ENCODE measurements at places on chromosomes 1 and 21. TPM values are rescaled to one million over a fixed set of nuclear protein-coding genes. Genes with fewer than 3 reads are reported as not detected.

OR2T33 gene
- total RNA-seq: not detected

SAMD13 gene
- 0.50 TPM for total RNA-seq

LDLRAD2 gene
- total RNA-seq: 0.98 TPM

OR6N1 gene
- total RNA-seq: not detected

SPRR2G gene
- total RNA-seq: not detected

CAMK2N1 gene
- total RNA-seq: 6.7 TPM

TEKT2 gene
- not detected for total RNA-seq

PM20D1 gene
- not detected for total RNA-seq

TMEM82 gene
- not detected for total RNA-seq

PLEKHG5 gene
- 3.4 TPM for total RNA-seq

AVPR1B gene
- not detected for total RNA-seq

NBPF4 gene
- total RNA-seq: not detected

PADI3 gene
- total RNA-seq: not detected

PARS2 gene
- total RNA-seq: 4.3 TPM

KPRP gene
- total RNA-seq: not detected

SERTAD4 gene
- 3.4 TPM for total RNA-seq

CLCA4 gene
- not detected for total RNA-seq

LSS gene
- 61.1 TPM for total RNA-seq

Measured in cardiac ventricle fibroblast (primary cell).